Motor neuron (in vitro differentiated cells): ENCODE measurements at places on chromosomes 3 and 15.

- ATAC-seq = no peak
Measured at GRCh38 chr3:126558336-126559071, at the start of gene C3orf22. TSS of gene C3orf22 (minus strand) at chr3:126558932. CDS start at chr3:126553390, 5,542 bp downstream.

DNA sequence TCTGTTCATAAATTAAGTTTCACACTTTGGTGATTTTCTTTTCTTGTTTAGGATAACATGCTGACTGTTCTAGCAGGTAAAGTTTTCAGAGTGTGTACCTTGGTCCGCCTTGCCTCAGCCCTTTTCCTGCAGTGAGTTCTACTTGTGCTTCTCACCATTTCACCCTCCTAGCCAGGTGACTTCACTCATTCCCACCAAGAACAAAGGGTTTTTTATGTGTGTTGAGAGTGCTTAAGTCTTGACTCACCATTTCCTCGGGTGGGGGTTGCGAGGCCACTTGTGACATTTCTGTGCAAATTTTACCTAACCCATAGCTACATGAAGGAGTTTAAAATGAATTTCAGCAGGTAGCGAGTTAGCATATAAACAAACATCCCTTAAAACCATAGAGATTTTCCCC, 81.4 kb downstream of the C3orf38 start:
- no peak for ATAC-seq

DNA sequence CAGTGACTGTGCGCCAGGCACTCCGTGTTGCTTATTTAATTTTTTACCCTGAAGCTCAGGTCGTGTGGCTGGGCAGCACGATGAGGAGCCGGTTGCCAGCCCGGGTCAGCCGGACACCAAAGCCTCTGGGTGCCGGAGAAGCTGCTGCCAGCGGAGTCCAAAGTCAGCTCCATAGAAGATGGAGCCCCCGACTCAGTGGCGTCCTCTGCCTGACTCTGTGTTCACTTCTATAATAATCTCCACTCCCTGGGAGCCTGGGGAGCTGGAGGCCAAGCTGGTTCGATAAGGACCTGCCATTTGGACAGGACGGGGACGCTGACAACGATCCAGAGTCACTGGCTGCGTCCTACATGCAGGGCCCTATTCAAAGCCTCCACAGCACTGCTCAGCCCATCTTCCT, 78.6 kb downstream of the VGLL4 start:
- ATAC-seq = no peak

DNA sequence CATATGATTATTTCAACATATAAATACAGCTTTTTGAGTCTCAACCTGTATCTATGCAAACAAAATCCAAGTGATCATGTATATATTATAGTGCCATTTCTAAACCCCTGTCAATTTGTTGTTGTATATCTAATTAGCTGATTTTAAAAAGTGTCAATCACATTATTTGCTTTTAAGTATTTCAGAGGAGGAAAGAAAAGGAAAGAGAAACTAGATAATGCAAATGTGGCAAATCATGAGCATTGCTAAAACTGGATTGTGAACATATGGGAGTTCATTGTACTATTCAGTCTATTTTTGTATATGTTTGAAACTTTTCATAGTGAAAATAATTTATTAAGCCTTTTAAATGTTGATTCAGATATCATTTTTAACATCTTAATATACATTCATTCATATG, 190.7 kb downstream of the ZIC4 start:
- no peak for ATAC-seq

DNA sequence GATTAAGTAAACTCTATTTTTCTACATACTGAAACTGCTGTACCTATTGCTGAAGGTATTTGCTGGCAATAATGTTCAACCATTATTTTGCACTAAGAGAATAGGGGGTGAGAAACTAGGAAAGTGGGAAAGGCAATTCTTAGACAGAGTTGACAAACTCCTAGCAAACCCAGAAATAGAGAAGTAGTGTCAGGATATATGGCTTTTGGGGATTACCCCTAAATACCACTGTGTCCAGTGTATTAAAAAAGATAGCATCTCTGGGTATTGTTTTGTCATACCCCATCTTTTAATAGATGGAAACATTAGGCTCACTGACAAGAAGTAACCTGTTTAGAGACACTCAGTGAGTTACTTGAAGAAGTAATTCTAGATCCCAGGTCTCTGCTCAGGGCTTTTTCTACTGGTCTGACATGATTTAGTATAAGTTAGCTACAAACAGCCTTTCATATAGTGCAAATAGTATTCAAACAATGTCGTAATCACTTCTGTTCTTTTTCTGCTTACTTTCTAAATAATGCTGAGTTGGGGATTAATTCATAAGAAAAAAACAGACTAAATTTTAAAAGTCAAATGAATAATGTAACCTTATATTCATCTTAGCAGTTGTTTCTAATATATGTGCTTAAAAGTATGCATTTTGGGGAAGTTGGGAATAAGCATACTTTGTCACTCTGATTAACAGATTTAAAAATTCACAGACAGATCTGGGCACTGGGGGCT, 107.2 kb downstream of the IL1RAP start:
- ATAC-seq = no peak

DNA sequence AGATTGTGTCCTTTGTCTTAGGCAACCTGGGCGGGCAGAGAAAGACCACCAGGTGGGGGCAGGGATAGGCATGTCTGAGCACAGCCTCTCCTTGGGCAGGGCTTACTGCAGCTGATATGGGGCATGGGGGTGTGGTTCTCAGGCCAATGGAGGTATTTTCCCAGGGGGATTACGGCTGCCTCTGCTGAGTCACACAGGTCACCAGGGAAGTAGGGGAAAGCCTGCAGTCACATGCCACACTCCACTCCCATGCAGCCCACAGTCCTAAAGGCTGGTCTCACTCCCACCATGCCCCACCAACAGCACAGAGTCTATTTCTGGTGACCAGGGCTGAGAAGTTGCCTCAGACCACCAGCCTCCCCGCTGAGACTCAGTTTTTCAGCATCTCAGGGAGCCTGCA, 466.4 kb downstream of the DIPK2A start:
- no peak for ATAC-seq

GRCh38 chr3:123568034-123568433, 16.8 kb downstream of the HACD2 start:
- no peak for ATAC-seq

DNA sequence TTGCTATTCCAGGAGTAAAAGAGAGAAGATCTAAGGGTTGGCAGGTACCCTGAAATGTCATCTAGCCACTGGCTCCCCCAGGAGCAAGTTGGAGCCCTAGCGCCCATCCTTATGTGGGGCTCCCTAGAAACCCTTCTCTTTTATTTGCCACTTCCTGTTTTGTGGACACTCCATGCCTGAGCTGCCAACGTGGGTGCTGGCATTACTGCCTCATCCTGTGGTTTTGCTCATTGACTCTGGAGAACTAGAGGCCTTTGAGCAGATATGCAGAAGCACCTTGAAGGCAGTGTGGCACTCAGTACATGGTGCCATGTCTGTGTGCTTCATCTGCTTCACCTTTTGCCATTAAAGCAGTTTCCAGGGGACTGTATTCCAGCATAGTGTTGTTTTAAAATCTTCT, 8.1 kb downstream of the EDEM1 start:
- ATAC-seq = no peak

- no peak for ATAC-seq
Measured at GRCh38 chr3:65894679-65895453, 143.9 kb downstream of the MAGI1 start.

- ATAC-seq = peak; percentile 59
Measured at GRCh38 chr15:98904544-98904943, 103.0 kb downstream of the PGPEP1L start.

GRCh38 chr15:98738689-98739401, 90.5 kb downstream of the IGF1R start:
- ATAC-seq = no peak

DNA sequence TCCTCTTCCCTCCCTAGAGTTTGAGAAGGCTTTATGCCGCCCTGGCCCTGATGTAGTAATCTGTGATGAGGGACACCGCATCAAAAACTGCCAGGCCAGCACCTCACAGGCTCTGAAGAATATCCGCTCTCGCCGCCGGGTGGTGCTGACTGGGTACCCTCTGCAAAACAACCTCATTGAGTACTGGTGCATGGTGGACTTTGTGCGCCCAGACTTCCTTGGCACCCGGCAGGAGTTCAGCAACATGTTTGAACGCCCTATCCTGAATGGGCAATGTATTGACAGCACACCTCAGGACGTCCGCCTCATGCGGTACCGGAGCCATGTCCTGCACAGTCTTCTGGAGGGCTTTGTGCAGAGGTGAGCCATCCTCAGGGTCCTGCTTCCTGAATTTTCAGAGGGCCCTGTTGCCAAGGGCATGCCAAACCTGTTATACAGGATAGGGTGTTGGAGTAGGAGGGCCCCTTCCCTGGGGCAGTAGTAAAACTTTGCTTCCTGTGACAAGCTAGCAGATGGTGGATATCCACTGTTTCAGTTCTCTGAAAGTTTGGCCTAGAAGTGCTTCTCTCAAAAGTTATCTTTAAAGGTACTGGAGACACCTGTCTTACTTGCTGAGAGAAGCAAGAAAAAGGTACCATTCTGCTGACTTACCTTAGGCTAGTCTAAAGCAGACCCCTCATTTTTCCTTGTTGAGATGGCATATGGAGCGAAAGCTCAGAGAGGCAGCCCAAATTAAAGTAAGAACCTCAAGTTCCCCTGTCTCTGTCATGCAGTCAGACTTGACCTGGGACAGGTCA, 33.7 kb upstream of the TEX264 start:
- no peak for ATAC-seq

DNA sequence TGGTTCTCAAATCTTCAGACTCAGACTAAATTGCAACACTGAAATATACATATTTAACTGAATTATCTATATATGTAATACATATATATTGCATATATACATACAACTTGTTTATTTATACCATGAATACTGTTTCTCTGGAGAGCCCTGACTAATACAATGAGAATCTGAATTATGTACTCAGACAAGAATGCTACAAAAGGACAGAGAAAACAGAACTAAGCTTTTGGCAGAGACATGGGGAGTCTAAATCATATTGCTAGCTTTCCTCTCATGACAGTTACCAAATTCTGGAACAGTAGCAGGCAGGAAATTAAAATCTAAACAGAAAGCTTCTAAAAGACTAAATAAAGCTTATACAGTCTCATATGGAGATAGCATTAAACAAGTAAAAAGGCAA, 142.4 kb upstream of the KCNMB2 start:
- ATAC-seq = no peak

DNA sequence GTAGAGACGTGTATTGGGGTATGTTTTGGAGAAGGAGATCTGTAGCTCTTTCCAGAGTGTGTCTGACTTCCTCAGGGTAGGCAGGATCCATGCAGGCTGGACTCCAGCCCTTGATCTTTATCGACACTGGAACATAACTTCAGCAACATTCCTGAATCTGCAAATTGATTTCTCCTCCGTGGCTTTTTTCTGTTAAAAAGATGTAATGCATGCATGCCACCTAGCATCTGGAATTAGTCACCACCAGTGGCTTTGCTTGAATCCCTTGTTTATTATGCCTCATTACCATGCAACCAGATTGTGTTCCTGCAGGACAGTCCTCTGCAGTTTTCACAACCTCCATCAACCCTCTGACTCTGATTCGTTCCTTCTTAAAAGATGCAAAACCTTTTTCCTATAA, 86.1 kb downstream of the CCNL1 start:
- no peak for ATAC-seq

- ATAC-seq = no peak
Measured at GRCh38 chr3:67683522-67683921, 29.1 kb upstream of the SUCLG2 start.

DNA sequence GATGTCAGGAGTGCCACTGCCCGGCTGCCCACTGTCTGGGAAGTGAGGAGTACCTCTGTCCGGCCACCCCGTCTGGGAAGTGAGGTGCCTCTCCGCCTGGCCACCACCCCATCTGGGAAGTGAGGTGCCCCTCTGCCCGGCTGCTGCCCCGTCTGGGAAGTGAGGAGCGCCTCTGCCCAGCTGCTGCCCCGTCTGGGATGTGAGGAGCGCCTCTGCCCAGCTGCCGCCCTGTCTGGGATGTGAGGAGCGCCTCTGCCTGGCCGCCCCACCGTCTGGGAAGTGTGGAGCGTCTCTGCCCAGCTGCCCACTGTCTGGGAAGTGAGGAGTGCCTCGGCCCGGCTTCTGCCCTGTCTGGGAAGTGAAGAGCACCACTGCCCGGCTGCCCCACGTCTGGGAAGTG, 3.3 kb downstream of the COX17 start:
- ATAC-seq = no peak

- ATAC-seq = no peak
Measured at GRCh38 chr15:81950841-81951414, 94.9 kb downstream of the MEX3B start.

- ATAC-seq = peak; percentile 100
Measured at GRCh38 chr3:89851974-89852621, 744.7 kb downstream of the EPHA3 start.

GRCh38 chr3:182149594-182149993, 437.9 kb downstream of the SOX2 start:
- ATAC-seq = no peak

- ATAC-seq = no peak
Measured at GRCh38 chr3:20924646-20925385, 738.8 kb upstream of the SGO1 start.

DNA sequence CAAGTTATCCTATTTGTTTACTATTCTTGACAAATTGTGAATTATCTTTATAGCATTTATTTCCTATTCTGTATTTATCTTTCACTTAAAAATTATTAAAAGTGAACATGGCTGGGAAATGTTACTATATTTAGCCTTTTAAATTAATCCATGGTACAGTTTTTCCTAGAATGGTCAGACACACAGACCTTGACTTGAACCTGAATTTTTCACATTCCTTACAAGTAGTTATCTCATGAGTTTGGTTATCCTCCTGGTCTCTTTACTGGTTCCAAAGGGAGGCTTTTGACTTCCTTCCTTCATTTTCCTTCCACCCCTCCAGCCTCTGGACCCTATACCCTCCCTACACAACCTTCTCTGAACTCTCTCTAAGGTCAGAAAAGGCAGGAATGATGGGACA, 280.6 kb downstream of the SATB1 start:
- ATAC-seq = no peak

GRCh38 chr3:125403789-125404188, 28.7 kb upstream of the ZNF148 start:
- ATAC-seq = no peak

GRCh38 chr15:45910671-45911070, 275.8 kb downstream of the SQOR start:
- ATAC-seq = no peak

DNA sequence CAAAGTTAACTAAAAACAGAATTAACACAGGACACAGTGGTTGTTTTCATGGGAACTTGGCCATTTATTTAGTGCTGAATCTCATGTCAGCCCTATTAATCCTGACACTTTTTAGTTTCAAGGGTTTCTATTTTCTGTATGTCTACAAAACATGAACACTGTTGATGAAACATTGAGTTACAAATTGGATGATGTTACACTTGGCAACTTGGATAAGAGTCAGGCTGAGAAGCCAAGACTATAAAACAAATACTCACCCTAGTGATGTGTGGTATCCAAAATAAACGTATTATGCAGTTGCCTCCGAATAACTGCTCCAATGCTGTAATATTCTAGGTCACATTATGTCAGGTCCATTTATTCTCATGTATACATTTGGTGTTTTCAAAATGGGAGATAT, 349.6 kb downstream of the ZIC1 start:
- no peak for ATAC-seq

- no peak for ATAC-seq
Measured at GRCh38 chr3:88879905-88880304, 227.5 kb upstream of the EPHA3 start.
